ENCODE measurements at places on chromosomes 2 and 18.

DNA sequence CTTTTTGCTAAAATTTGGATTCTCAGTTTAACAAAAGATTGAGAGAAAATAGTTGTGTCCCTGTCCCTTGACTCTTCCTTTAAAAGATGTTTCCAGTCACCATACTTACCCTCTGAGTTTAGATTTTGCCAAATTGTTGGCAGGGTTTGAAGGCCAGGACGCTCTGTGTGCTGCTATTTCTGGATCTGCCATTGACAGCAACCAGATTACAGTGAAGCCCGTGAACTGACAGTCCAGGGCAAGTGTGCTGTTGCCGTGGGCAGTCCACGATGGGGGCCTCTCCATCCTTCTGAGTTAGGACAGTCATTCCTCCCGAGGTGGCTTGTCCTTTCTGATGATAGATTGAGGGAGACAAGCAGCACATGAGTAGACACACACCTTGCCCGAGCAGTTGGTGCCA lies 89.9 kb downstream of the PTPRM start:
- DNase-seq: no peak

- no peak for DNase-seq
Measured at GRCh38 chr2:232929303-232930058, 59.4 kb downstream of the SNORC start.

- DNase-seq: no peak
Measured at GRCh38 chr18:59833785-59834184, 66.0 kb upstream of the PMAIP1 start.

GRCh38 chr2:172465417-172466334 lies 38.3 kb downstream of the ITGA6 start:
- DNase-seq: peak; percentile 44

- DNase-seq: no peak
Measured at GRCh38 chr2:73089270-73090030, 17.9 kb upstream of the SFXN5 start.

- no peak for DNase-seq
Measured at GRCh38 chr2:229673676-229674075, 40.7 kb downstream of the DNER start.

GRCh38 chr2:55146263-55146662 lies 85.8 kb downstream of the CLHC1 start:
- DNase-seq: no peak

DNA sequence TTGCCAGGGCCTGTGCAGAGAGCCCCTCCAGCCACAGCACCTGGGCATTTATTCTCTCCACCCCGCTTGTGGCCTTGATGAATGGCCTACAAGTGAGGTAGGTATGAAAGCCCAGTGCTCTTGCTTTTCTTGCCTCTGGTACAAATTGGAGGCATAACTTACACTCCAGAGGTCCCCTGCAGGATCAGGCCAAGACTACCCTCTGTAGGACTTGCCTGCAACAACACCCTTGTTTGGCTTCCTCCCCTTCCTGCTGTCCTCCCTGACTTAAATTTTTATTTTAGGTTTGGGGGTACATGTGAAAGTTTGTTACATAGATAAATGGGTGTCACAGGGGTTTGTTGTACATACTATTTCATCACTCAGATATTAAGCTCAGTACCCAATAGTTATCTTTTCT lies 95.7 kb downstream of the CDC42EP3 start:
- DNase-seq: no peak

GRCh38 chr2:229523663-229524062 lies 190.7 kb downstream of the DNER start:
- DNase-seq: no peak

- peak; percentile 44 for DNase-seq
Measured at GRCh38 chr18:58768293-58768974, 96.2 kb upstream of the ZNF532 start.

GRCh38 chr2:229825476-229825875 lies 96.3 kb downstream of the TRIP12 start:
- DNase-seq: no peak

- no peak for DNase-seq
Measured at GRCh38 chr18:77205769-77206168, 43.9 kb upstream of the GALR1 start.

All from activated T-helper 1 cell treated with Interleukin-2 at 50 U/mL for 16 hours (primary cell).